ENCODE measurements at places on chromosomes 4 and X. TPM values are rescaled to one million over a fixed set of nuclear protein-coding genes. Genes with fewer than 3 reads are reported as not detected.

- no peak for DNase-seq
These were observed 32.0 kb downstream of the SPIN3 start for GRCh38 chrX:56963377-56963776.

- DNase-seq, result no peak
These were observed 215.4 kb upstream of the PGRMC2 start for GRCh38 chr4:128502818-128503527.

DNA sequence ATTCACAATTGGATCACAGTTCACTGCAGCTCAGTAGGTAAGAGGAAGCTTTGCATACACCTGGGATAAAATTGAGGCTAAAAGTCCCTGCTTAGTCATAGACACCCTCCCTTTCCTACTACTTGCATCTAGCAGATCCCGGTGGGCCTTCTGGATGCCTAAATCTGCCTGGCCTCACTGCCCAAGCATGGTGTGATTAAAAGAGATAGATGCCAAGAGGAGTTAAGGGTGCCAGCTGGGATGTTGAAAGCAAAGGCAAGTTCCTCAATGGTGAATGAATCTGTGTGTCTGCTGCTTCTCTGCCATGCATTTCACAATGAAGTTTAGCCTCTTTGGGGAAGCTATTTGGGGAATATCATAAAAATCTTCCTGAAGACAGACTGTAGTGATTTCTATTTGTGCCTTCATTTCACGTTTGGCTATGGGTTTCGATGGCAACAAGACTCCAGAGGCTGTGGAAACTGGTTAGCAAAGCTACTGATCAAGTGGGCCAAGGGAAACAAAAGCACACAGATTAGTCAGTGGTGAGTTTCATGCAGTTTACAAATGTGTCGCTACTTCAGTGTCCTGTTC, 534.0 kb downstream of the ANKRD50 start:
- DNase-seq, result no peak

GRCh38 chr4:123777373-123777772, 380.8 kb downstream of the SPRY1 start:
- DNase-seq, result no peak

- no peak for DNase-seq
These were observed 78.3 kb downstream of the CRLF2 start for GRCh38 chrX:1134156-1134555.

DNA sequence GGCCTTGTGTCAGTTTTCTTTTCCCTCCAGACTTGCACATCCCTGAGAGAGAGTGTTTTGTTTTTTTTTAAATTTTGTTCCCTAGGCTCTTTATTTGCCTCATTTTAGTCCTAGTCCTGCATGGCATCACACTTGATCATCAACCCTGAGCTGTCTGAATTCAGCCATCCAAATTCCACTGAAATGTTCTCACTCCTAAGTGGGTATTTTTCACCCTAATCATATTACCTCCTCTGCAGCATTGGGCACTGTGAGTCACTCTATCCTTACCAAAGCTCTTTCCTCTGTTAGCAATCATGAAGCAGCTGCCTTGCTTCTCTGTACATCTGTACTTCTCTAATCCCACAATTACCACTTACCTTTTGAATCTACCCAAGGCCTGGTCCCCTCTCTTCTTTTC, 356.6 kb upstream of the MAGEB2 start:
- DNase-seq, result no peak

DNA sequence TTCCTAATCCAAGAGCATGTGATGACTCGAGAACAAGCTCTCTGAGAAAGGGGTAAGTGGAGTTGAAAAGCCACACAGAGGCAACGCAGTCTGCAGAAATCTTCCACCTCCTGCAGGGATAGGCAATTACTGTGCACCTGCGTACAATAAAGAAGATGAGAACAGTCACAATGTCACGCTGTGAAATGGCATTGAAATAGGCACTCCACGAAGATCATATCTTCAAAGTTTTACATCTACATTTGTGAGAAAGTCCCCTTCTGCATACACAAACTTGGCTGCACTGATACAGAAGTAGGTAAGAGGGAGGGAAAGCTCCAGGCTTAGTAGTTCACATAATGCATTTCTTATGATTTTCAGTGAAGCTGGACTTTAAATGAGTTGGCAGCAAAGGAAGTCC, 27.1 kb downstream of the DDX60L start:
- no peak for DNase-seq

- DNase-seq, result no peak
These were observed 905.3 kb upstream of the INTU start for GRCh38 chr4:126727461-126727860.

DNA sequence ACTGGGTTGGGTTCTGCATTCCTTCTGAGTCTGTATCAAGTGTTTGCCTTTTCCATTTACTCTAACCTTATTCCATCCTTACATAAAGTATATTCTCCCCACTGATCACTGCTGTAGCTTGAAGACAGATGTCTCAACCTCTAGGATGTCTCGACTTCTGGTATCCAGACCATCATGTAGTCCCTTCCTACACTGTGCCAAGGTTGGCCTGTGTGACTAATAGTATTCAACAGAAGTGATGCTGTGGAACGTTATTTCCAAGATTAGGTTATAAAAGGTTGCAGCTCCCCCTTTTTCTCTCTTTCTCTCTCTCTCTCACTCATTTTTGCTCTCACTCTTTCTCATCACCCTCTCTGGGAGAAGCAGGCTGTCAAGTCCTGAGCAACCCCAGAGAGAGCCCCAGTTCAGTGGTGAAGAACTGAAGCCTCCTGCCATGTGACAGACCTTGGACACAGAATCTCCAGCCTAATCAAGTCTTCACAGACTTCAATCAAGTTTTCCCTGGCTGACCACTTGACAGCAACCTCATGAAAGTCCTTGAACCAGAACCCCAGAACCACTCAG, 75.4 kb downstream of the PRDM5 start:
- DNase-seq, result no peak

GRCh38 chr4:85812776-85813175, 337.8 kb downstream of the ARHGAP24 start:
- no peak for DNase-seq

- no peak for DNase-seq
These were observed 90.8 kb upstream of the LIMCH1 start for GRCh38 chr4:41446981-41447725.

DNA sequence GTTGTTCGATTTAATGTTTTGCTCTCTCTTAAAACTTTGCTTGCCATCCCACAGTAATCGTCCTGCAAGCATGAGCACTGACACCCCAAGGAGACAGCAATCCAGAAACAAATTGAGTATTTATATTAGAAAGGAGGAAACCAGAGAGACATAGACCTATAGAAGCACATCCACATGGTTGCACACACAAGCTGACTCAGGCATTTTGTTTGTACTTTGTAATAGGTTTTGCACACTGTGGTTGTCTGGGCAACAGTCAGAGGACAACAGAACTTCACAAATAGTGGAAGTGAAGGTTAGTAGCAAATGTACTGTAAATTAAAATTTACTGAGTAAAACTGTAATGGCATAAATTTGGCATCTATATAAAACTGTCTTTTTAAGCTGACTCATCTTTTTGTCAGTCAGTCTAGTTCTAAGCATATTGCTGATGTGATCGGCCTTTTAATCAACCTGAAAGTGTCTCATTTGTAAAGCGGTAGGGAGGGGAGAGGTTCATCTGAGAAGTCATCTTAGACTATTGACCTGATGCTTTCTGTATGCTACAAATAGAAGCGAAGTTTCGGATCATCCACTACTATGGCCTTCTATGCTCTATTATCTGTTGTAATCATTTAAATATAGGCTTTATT, 1624.7 kb downstream of the ARAP2 start:
- DNase-seq, result no peak

The CRMP1 gene
- total RNA-seq, result 1.2 TPM

The ACSL4 gene
- 53.5 TPM for total RNA-seq

The MAGEB17 gene
- not detected for total RNA-seq

The C4orf33 gene
- 7.8 TPM for total RNA-seq

The CT45A3 gene
- total RNA-seq, result not detected

The EIF1AX gene
- 50.9 TPM for total RNA-seq

The PPEF2 gene
- total RNA-seq, result not detected

The PPBP gene
- not detected for total RNA-seq

The MGAT4D gene
- total RNA-seq, result not detected

The KDR gene
- total RNA-seq, result 13.9 TPM

The SHISA3 gene
- 0.15 TPM for total RNA-seq
